Fibroblast of skin of abdomen (primary cell): ENCODE measurements at places on chromosomes 6 and 20.
A peak's percentile ranks its signal among the peaks of the same experiment; 100 is the strongest.

GRCh38 chr20:23284009-23284408, 66.6 kb upstream of the NXT1 start:
- DNase-seq, result no peak

DNA sequence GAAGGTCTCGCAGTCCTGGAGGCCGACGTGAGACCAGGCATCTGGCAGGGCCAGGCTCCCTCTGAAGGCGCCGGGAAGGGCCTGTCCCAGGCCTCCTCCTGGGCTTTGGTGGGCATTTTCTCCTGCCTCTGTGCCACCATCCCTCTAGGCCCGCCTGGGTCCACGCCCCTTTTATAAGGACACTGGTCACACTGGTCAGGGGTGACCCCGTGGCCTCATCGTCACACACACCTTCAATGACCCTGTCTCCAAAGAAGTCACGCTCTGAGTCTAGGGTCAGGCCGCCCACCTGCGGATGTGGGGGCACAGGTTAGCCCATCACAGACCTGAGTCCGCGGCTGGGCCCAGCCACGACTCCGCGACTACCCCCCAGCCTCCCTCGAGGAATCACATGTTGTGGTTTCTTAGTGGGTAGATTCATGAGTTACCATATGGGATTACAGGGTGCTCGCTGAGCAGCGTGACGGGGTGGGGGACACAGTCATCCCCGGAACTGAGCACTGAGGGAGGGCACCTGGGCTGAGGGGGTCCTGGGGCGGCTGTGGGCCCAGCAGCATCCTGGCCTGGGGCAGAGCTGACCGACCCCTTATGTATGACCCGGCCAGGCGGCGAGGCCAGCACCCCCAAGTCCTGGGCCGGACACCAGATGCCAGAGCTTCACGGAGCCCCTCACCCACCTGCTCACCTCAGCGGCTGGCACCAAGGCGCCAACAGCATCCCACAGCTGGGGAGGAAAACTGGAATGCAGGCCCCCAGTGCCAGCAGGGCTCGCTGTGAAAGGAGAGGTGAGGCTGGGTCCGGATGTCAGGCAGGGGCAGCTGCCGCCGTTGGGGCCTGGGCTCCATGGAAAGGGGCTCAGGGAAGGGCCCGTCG, 115.9 kb downstream of the DLL1 start:
- DNase-seq, result no peak

GRCh38 chr6:5471044-5471443, 209.7 kb downstream of the FARS2 start:
- DNase-seq, result peak; percentile 70

GRCh38 chr6:13695252-13695651, 16.4 kb downstream of the RANBP9 start:
- DNase-seq, result peak; percentile 43

DNA sequence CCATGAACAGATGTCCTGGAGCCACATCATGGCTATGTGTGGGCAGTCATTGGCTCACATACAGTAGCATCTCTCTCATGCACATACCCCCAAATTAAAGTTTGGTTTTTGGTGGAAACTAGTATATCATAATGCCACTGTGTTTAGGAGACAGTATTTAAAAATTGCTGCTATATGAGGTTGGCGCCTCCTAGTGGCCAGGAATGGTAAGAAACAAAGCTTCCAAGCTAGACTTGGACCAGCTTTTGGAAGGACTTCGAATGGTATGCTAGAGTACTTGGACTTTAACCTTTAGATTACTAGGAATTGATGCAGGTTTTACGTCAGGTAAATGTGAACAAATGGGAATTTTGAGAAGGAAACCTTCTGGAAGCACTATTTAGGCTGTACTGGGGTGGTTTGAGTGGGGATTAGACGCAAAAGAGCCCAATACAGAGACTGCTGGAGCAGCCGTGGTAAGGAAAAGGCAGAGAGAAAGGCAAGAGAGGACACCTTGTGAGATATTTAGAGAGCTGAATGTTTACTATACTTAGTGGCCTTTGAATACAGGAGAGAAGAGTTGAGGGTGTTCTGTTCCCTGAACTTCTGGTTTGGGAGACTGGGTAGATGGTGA, 23.8 kb downstream of the PRSS35 start:
- DNase-seq, result peak; percentile 25

- peak; percentile 74 for DNase-seq
Measured at GRCh38 chr6:24930431-24930871, 5.3 kb downstream of the RIPOR2 start.

DNA sequence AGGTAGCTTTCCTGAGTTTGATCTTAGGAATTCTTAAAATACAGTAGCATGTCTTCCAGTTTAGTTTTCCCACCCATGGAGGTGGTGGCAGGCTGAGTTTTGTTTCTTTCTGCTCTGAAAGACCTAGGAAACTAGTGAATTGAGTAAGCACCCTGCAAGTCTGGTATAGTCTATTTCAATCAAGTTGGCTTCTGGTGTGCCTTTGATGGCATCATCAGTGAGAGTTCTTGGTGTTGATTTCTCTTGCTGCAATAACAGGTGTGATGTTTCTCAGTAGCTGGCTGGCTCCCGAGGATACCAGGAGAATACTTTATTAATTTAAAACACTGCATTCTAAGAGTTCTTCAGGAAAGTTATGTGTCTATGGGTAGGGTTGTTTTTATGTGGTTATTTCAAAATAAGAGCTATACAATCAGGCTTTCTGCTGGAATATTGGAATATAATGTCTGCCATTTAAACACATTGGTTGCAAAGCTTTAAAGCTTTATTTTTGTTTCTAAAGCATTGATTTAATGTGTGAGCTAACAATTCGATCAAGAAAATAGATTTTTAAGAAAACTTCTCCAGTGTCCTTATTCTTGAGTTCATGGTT, 19.0 kb downstream of the VAPB start:
- DNase-seq, result no peak

- DNase-seq, result no peak
Measured at GRCh38 chr6:144746902-144747469, 461.9 kb downstream of the UTRN start.

DNA sequence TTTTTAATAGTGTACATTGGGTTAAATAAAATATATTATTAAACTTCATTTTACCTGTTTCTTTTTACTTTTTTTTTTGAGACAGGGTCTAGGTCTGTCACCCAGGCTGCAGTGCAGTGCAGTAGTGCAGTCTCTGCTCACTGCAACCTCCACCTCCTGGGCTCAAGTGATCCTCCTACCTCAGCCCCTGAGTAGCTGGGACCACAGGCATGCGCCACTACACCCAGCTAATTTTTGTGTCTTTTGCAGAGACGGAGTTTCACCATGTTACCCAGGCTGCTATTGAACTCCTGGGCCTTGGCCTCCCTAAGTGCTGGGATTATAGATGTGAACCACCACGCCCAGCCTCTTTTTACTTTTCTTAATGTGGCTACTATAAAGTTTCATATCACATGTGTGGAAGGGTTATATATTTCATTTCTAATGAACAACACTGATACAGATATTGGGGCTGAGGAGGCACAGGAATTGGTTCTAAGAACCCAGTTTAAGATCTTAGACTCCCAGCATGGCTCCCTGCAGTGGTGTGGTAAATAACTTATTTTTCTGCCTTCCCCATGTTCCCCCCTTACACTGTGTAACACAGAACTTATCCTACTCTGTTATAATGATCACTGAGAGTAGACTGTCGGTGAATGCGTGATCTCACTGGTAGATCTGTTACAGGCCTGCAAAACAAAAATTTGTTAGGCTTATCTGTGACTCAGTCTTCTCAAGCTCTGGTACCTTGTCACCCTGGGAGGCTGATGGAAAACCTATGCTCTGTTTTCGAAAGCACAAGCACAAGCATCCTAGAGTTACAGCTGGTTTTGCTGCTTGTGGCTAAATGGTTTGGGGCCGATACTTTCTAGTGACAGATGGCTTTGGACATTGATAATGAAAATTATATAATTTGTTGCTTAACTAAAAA, 5.8 kb upstream of the ATXN1 start:
- DNase-seq, result no peak

DNA sequence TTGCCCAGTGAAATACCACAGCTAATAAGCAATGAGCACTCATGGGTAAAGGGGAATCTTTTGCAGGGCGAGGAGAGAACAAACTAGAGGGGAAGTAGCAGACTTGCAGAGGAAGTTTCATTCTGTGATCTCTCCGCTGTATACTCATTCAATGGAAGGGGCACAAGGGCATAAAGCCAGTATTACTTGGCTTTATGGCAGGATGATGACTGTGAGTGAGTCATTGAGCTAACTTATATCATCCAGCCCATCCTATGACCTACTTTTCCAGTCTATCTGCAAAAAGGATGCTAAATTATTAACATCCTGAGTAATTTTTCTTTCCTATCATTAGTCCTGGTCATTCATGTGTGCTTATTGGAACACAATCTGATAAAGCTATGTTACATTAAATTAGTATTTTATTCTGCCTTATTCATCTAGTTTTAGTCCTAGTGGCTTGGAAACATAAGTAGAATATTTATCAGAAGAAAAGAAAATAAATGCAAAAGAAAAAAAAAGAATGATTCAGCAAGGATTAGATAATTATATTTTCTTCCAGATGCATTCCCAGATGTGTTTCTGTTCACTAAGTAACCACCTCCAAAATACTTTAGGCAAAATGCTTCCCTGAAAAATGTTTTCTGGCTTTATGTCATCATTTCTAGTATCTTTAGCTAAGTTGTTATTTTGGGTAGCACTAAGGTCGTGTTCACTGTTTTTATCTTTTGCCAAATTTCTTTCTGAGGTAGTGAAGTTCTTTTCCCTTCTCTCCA, 471.7 kb downstream of the CDKAL1 start:
- DNase-seq, result peak; percentile 87

GRCh38 chr6:36624461-36625157, 30.4 kb downstream of the SRSF3 start:
- DNase-seq, result no peak

DNA sequence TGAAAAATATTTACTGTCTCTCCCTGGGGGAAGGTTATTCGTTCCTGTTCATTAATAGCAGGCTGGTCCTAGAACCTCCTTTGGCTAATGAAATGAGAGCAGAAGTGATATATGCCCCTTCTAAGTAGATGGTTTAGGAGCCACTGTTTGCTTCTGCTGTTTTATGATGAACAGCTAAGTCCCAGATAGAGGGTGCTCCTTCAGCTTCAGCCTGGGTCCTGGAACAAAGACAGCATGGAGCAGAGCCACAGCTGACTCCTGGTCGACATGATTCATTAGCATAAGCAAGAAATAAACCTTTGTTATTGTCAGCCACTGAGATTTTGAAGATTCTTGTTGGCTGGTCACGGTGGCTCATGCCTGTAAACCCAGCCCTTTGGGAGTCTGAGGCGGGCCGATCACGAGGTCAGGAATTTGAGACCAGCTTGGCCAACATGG, 47.8 kb upstream of the ARMC2 start:
- DNase-seq, result no peak

DNA sequence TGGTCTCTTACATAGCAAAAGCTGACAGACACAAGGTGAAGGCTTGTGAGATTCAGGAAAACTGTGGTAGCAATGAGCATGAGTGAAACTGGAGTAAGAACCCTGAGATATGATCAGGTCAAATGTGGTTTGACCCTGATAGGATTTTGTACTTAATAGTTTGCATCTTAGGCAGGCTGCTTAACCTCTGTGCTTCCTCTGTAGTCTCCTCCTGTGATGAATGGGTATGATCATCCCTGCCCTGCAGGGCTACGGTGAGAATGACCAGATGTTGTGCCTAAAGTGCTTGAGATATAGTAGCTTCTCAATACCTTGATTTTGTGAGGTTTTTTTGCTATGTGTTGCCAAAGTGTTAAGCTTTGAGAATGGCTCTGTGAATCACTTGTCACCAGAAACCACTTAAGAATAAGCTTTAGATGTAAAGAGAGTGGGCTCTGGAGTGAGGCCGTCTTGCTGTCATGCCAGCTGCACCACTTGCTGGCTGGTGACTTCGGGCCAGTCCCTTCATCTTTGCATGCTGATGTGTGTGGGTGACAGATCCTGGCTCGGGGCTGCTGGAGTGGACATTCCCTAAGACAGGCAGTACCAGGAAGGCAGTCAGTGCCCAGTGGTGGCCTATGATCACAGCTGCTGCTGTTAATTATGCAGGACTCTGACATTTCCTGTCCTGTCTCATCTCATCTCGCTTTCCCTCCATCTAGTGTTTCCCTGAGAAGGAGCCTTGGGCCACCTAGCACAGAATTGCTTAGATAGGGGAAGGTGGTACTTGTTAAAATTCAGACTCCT, 254.7 kb downstream of the NFATC2 start:
- DNase-seq, result no peak

DNA sequence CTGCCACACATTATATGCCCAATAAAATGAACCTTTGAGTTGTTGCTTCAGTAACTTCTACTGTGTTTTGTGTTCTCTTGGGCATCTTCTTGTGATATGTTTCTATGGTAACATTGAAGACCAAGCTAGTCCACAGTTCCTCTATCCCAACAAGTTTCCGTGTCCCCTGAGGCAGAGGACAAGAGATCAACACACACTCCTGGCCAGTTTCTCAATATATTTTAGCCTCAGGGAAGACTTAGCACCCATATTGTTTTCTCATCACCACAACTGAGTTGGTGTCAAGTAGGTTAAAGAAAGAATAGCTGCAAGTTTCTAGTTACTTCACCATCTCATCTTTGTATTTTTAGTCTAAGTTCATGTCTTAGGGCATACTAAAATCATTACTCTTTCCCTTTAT, 277.5 kb downstream of the UST start:
- DNase-seq, result no peak

DNA sequence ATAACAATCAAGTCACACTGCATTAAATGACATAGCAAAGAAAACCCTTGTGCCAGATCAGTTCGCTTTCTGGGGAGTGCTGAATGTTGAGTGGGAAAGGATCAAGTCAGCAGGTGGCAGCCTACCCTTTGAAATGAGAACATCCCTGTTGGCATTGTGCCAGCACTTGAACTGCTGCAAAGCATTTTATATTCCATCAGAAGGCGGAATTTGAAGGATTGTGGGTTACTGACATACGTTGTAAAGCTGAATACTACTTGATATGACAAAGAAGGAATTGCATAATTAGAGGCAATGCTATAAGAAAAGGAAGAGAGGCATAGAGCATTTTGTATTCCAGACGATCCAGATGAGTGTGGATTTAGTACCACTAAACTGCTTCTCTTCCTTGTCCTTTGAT, 26.5 kb downstream of the BCKDHB start:
- DNase-seq, result peak; percentile 89

GRCh38 chr6:114377881-114378280, 35.1 kb upstream of the HS3ST5 start:
- DNase-seq, result no peak

GRCh38 chr6:117469356-117469755, 13.1 kb upstream of the DCBLD1 start:
- DNase-seq, result no peak

GRCh38 chr6:32932132-32932868, 8.5 kb downstream of the HLA-DMB start:
- DNase-seq, result peak; percentile 55

- DNase-seq, result no peak
Measured at GRCh38 chr6:131281471-131282270, 146.4 kb downstream of the AKAP7 start.
